ENCODE measurements at places on chromosomes 4 and X.

DNA sequence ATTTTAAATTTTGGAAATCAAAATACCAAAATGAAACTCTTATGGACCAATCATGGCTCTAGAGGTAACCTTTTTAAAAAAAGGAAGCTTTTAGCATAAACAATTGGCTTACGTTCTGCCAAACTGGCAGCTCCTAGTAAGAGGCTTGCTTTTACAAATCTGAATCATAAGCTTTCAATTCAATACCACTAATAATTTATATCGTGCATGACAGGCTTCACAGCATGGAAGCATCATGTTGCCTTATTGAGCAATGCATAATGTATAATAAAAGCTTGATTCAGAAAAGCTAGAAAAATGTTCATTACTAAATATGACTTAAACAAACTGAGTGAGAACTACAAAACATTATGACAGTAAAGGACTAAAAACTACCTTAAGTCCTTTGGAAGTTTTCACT, 280.9 kb downstream of the IQCM start:
- DNase-seq = no peak

- no peak for DNase-seq
Observed at GRCh38 chr4:153327247-153327646, 17.2 kb upstream of the MND1 start.

GRCh38 chr4:8688041-8688907, 95.7 kb downstream of the CPZ start:
- no peak for DNase-seq

GRCh38 chr4:48904101-48904500, 2.5 kb downstream of the OCIAD2 start:
- no peak for DNase-seq

GRCh38 chr4:66097218-66097617, 426.9 kb upstream of the EPHA5 start:
- no peak for DNase-seq

GRCh38 chrX:131617182-131617581, 73.3 kb downstream of the OR13H1 start:
- no peak for DNase-seq

DNA sequence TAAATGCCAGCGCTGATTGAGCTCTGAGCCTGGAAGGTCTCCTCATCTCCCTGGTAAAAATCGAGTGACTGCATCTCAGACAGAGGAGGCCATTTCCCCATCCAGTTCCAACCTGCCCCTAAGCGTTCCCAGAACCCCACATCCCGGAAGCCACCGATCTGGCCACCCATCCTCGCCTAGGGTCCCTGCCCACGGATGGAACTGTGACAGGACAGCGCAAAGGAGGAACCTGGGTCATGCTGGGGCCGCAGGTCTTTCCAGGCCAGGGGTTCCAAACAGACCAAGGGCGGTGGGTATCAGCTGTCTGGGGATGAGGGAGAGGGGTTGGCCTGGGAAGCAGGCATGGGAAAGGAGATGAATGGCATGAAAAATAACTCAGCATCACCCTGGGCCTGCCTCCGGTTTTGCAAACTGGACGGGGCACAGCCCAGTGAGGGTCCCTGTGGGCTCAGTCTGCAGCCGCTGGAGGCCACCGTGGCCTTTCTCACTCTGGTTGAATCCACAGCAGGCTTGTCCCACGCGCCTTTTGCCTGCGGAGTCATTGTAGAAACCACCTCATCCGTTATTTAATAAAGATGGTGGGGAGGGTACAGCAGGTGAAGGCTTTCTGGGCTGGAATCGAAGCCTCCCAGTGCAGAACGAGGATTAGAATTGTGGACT, 49.1 kb downstream of the ABLIM2 start:
- no peak for DNase-seq

DNA sequence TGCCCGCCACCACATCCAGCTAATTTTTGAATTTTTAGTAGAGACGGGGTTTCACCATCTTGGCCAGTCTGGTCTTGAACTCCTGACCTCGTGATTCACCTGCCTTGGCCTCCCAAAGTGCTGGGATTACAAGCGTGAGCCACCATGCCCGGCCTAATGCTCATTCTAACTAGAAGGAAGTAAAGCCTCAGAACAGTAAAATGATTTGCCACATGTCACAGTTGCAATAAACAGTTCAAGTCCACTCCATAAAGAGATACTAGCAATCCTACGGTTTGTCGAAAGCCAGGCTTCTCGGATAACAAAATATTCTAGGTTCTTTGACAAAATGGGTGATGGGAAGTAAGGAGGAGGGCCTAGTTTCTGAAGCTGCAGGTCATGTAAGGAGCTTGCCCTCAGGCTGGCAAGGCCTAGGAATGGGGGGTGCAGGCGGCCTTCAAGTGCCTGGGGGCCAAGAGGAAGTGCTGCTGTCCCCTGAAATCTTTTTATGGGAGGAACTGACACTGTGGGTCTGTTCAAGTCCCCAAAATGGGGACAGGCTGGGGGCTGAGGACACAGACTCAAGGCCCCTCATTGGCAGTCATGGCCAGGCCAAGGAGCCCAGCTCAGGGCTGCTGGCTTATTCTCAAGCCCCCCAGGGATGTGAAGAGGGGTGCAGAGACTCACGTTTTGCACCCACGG, 31.8 kb upstream of the ACSL1 start:
- DNase-seq = no peak

DNA sequence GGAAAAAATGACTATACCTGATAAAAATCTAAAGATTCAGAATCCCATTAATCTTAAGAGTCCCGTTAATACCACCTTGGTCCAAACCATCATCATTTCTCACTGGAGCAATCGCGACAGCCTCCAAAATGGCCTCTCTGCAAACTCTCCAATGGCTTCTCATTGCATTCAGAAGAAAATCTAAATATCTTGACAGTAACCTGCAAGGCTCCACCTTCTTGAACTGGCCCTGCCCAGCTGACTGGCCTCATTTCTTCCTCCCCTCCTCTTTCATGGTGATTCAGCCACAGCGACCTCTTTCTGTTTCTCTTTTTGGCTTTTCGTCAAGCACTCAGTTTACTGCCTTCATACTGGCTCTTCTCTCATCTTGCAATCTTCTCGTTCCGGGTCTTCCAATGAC, 56.2 kb upstream of the GPRIN3 start:
- DNase-seq = no peak

GRCh38 chr4:7781366-7781765, 158.3 kb downstream of the AFAP1 start:
- DNase-seq = no peak

GRCh38 chrX:100407784-100408712, 2.0 kb downstream of the PCDH19 start:
- no peak for DNase-seq

GRCh38 chr4:92232566-92232965, 71.2 kb upstream of the GRID2 start:
- DNase-seq = no peak
